HS-5 (cell line): ENCODE measurements at places on chromosomes 3 and 15.

DNA sequence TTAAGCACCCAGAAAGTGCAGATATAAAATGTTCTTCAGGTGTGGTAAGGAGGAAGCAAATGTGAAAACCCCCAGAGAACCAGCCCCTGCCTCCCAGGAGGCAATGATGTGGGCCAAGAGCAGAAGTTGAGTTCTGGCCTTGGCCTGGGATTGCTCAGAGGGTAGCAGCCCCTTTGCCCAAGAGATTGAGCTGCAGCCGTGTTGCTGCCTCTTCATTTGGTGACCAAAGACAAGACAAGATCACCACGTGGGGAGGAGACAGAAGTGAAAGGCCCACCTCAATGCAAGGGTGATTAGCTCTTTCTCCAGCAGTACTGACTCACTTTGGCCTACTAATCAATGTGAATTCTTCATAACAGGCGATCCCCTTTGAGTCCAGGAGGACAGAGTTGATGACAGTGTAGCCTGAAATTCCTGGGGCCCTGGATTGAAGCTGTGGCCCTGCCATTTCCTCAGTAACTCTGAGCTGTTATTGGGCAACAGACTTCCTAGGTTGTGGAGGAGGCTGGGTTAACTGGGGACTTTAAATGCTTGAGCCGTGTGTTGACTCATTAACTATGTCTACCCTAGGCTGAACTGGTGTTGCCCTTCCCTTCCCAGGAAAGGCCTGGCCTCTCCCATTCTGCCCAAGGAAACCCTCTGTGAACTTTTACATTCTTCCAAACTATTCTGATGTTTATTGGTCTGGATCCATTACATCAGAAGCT, 86.5 kb downstream of the ST6GAL1 start:
- no peak for DNase-seq

GRCh38 chr3:190286014-190286413, 36.2 kb downstream of the CLDN1 start:
- no peak for DNase-seq

GRCh38 chr3:156655819-156656550, 18.4 kb upstream of the TIPARP start:
- no peak for DNase-seq

DNA sequence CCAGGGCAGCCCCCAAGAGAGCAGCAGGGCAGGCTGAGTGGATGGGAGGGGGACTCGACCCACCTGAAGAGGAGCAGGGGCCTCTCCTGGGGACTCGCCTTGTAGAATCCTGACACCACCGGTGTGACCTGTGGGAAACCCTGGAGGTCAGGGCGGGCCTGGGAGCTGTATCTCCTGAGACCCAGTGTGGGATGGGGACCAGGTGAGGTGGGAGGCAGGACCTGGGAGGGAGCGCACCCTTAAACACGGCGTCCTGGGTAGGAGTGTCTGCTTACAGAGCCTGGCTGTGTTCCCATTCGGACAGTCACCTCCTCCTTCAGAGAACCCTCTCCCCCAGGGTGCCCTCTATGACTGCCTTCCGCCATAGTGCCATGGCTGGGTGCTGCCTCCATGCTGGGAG, 27.1 kb downstream of the C15orf39 start:
- DNase-seq = no peak

- no peak for DNase-seq
These were observed 100.8 kb upstream of the MEX3B start for GRCh38 chr15:82146576-82146975.

GRCh38 chr3:46533091-46533490, 33.0 kb downstream of the LRRC2 start:
- DNase-seq = no peak

GRCh38 chr3:9225268-9225667, 24.2 kb downstream of the SRGAP3 start:
- DNase-seq = no peak

DNA sequence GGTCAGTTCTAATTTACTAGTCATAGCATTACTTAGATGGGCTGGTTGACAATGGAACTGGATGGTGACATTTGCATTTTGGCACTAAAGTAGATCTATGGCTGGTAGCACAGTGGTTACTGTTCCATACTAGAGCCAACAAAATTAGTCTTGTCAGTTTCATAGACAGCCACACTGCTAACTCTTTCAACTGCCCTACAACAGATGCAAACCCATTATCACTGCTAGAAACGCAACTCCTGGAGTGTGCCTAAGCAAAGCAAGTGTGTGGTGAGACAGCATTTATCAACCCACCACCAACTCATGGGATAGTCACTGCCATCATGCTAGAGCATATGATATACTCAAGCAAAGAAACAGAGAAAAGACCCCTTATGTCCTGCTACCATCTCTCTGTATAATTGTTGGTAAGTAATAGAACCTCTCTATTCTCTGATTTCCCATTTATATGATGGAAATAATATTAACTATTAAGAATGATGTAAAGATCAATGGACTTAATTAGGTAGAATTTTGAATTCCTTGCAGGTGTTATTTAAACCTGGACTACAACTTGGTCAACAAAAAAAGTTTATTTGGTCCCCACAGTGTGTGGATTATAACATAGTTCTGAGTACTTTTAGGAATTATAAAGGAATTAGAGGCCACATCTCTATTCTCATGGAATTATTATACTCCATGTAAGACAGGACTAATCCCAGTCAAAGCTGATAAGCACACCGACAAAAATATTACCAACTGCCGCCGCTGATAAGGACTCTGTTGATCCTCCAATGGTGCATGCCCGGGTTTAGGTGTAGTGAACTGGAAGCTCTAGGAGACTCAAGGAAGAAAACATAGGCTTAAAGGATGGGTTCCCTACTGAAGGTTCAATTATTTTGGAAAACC, 19.9 kb upstream of the ABHD5 start:
- DNase-seq = no peak

DNA sequence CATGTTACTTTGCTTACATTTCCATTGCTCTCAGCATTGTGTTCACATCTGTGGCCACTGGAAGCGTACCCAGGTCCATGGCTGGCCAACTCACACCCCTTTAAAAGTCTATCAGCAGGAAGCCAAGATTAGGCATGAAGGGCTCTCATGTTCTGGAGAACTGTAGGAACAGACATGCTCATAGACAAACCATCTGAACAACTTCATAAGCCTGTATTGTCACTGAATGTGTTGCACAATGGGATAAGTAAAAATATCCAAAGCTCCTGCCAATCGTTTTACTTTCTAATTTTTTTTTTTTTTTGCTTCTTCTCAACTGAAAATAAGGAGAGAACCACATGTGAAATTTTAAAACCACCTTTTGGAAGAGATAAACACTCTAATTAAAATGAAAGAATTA, 6.4 kb downstream of the RPLP1 start:
- no peak for DNase-seq

DNA sequence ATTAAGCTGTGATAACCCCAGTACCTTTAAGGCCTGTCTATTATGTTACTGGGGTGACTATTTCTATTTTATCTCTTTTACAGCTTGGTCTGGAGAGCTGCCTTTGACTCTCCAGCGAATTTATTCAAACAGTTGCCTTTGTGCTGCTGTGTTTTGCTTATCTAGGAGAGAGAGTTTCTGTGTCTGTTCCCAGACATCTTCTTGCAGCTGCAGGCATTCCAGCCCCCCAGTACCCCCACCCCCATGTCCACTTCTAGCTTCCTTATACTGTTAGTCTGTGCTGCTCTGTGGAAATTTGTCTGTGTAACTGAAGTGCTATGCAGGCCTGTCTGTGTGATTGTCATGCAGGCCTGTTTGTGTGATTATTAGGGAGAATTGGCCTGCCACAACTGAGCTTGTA, 713.7 kb upstream of the SEMA6D start:
- DNase-seq = no peak

DNA sequence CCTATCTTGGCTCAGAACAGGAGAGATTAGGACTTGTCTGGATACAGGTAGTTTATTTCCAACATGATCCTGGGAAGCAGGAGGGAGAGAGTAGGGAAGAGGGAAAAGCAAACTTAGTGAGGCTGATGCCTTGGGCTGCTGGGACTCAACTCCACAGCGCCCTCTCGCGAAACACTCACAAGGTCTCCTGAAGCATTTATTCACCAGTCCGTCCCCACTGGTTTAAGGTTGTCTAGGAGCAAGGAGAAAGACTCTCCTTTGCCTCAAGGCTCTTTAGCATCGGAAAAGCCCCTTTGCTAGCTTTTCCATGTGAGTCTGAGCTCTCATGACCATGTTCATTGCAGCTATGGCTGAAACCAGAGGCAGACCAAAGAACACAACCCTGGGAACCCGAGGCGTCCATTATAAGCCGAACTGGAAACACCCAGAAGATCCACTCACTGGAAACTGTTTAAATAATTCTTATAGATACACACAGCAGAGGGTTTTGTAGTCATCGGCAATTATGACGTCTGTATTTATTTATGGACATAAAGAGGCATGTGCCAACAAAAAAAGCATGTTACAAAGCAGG, 244.5 kb downstream of the CD47 start:
- no peak for DNase-seq

DNA sequence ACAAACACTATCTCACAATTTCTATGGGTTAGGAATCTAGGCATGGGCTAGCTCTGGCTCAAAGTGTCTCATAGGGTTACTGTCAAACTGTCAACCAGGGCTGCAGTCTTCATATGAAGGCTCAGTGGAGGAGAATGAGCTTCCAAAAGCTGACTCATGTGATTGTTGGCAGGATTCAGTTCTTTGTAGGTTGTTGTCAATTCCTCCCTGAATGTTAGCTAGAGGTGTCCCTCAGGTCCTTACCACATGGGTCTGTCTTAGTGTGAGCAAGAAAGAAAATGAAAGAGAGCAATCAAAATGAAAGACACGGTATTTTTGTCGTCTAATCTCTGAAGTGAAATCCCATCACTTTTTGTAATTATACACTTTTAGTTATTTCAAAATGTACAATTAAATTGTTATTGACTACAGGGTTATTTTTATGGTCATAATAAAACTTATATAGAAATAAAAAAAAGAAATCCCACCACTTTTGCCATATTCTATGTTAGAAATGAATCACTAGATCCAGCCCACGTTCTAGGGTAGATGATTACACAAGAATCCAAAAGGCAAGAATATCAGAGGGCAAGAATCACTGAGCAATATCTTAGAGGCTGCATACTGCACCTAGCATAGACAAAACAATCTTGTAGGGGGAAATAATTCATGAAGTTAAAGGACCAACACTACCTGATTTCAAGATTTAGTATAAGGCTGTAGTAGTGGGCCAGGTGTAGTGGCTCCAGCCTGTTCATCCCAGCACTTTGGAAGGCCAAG, 8.4 kb downstream of the ACSBG1 start:
- DNase-seq = no peak

DNA sequence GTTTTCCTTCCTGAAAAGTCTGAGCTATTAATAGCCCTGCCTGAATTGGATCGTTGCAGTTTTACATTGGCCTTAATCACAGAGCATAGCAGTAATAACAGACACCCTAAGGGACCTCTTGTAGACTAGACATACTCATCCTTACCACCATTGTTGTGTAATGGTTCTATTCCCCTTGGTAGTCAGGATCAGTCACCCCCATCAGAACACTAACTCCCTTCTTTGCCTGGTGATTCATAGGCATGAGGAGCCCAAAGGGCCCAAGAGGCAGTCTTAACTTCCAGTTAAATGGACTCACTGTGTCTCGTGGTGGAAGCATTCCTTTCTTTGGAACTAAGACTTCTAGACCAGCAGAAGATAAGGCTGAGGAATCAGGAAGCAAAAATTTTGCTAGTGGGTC, 20.2 kb downstream of the CGGBP1 start:
- no peak for DNase-seq

DNA sequence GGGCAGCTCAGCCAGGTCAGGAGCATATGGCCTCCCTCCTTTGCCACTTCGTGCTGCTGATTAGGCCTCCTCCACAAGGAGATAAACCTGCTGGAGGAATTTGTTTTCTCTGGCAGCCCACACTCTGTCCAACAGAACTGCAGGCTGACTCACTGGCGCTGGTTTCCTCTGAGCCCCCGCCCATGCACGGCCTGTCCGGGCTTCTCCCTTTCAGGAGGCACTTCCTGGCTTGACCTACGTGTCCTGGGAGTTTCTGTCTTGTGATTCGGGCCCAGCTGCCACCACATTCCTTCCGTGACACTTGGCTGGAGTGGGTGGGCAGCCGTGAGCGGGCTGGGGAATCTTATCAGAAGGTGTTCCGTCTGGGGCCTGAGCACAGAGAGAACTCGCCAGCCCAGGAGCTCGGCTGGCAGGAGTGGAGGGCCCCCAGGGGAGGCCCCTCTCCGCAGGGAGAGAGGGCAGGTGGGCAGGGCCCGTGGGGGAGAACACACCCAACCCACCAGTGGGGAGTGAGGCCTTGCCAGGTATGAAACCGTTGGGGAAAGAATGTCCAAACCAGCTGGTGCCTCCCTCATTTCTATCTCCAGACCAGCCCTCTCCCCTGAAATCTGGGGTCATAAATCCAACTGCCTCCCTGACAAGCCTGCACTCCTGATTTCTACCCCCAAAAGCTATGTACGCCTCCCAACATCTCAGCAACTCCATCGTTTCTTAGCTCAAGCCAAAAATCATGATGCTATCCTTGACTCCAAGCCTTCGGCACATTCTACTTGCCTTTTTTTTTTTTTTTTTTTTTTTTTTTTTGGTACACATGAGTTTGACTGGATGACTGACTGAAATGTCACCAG, 110.6 kb upstream of the MEF2A start:
- DNase-seq = peak; percentile 84

DNA sequence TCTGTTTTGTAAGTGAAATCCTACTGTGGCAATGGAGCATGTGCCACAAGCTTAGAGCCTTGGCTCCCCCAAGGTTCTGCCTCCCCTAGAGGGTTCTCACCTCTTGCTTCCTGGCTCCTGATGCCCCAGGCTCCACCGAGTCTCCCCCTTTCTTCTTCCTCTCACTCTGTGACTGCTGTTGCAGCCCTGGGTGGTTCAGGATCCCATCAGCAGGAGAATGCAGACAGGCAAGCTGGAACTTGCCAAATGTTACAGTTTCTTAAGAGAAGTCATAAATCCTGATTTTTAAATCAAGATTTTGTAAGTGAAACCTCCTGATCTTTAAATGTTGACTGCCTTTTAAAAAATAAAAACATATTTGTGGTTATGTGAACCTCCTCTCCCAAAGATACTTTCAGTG, 133.9 kb downstream of the CCNL1 start:
- no peak for DNase-seq

DNA sequence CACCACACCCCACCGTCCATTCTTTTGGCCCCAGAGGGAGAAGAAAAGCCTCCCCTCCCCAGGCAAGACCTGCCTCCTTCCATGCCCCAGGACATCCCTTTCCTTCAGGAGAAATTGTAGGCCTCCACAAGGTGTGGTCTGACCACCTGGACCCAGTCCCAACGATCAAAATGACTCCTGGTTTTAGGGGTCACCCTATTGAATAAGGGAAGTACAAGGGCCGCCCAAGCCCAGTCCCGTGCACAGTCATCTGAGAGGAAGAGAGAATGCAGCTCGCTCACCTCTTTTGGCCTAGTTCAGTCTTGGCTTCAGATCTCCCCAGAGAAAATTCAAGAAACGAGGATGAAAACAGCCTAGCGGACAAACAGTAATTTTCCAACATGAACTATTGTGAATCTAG, 249.1 kb downstream of the UACA start:
- no peak for DNase-seq

- DNase-seq = no peak
These were observed 412.1 kb downstream of the TBL1XR1 start for GRCh38 chr3:176785171-176785570.

GRCh38 chr3:125145751-125146475, 66.6 kb downstream of the SLC12A8 start:
- no peak for DNase-seq

GRCh38 chr15:92930776-92931175, 30.7 kb downstream of the CHD2 start:
- DNase-seq = peak; percentile 65
